ENCODE measurements at places on chromosomes 4 and X. TPM values are rescaled to one million over a fixed set of nuclear protein-coding genes. Genes with fewer than 3 reads are reported as not detected.

DNA sequence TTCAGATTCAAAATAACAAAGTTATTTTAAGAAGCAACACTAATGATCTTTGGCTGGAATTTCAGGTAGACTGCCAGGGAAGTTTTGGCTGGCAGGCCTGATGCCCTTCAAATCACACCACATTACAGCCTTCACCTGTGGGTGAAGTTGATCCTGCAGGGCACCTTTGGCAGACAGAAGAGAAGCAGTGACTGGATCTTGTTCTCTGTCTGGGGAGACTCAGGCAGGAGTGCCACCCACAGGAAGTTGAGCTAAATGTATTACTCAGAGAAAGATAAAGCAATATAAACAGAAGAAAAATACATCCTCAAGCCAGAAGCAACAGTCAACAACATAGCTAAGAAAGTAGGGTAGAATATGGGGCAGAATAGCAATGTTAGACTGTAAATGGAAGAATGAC, 12.8 kb upstream of the CFAP299 start:
- DNase-seq: peak; percentile 26

DNA sequence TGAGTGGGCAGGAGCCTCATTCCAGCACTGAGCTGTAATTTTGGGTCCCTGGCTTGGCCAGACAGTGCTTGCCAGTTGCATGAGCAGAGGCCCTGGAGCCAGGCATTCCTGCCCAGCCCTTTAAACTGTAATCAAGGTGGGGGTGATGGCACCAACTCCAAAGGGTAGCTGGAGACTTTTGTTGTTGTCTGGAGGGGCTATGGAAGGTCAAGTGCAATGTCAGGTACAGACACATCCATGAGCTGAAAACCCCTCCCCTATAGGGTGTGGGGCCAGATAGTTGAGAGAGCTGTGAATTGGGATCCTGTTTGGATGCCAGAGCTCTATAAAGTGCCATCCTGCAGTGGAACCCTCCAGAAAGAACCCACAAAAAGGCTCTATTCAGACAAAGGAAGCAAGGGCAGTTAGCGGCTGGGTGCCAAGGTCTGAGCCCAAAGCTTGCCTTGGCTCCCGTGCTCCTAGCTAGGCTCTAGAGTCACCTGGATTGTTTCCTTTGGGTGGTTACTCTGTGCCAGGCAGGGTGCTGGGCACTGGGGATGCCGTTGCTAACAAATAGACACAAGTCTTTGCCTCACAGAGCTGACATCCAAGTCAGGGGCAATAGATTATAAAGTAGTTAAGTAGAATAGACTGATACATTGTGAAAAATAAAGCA, 163.0 kb downstream of the EFNB1 start:
- no peak for DNase-seq

- no peak for DNase-seq
Observed at GRCh38 chr4:173858471-173858870, 328.4 kb upstream of the HAND2 start.

- no peak for DNase-seq
Observed at GRCh38 chr4:107801766-107802211, 22.9 kb upstream of the SGMS2 start.

- DNase-seq: no peak
Observed at GRCh38 chr4:43330288-43330687, 437.8 kb downstream of the GRXCR1 start.

- no peak for DNase-seq
Observed at GRCh38 chr4:80806472-80806871, 224.0 kb upstream of the BMP3 start.

DNA sequence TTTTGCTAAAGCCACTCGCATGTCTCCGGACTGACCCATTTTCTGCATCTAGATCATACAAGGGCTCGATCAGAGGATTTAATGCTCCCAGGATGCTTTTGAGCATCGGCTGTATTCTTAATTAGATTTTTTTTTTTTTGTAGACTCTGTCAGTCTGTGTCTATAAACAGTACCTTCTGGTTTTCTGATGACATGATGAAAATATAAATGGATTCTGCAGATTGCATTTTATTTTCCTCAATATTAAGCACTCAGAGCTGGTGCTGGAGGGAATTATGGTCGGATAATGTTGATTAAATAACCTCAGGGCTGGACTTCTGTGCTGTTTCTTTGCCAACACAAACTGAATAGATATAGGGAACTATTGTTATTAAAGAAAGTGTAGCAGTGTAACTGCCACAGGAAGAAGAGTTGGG, 57.1 kb upstream of the LIMCH1 start:
- DNase-seq: no peak

DNA sequence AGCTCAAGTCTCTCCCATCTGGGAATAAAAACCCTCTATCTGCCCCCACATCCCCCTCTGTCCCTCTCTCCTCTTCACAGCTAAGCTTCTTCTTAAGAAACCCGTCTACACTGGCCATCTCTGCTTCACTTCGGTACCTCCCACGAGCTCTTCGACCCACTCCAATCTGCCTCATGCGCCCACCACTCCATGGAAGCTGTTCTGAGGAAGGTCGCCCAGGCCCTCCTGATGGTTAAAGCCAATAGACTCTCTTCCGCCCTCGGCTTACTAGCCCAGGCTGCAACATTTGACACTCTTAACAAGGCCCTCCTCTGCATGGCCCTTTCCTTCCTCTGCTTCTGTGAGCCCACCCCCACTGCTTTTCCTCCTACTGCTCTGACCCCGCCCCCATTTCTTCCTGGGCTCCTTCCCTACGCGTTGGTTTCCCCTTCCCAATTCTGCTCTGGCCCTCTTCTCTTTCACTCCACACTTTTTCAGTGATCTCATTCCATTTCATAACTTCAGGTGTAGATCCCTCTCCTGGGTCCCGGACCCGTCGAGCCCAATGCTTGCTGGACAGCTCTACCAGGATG, 11.8 kb downstream of the IQSEC2 start:
- DNase-seq: no peak

DNA sequence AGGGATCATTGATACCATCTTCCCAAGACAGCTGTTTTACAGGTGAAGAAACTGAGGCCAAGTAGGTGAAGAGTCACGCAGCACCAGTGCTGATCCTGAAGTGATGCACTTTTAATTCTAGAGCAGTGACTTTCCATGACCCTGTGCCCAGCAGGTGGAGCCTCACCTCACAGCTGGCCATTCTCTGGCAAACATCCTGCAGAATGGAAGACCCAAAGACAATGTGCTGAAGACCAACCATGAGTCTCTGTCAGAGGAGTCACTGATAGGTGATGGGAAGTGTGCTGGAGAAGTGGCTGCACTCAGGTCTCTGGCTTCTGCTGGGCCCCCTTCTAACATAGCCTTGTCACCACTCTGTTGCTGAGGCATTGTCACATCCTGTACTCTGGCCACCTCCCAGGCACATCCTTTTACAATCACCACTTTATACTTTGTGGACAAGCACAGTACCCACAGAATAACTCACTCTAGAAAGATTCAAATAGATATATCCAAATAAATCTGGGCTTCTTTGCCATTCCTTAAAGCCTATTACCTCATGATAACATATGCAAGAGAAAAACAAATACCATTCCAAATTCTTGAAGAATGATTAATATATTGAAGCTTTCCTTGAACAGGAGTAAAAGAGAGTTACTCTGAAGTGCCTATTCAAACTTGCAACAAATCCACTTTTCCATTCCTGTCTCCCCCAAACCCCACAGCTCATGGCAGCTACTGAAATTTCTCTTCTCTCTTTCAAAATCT, 64.1 kb upstream of the SCOC start:
- DNase-seq: peak; percentile 18

DNA sequence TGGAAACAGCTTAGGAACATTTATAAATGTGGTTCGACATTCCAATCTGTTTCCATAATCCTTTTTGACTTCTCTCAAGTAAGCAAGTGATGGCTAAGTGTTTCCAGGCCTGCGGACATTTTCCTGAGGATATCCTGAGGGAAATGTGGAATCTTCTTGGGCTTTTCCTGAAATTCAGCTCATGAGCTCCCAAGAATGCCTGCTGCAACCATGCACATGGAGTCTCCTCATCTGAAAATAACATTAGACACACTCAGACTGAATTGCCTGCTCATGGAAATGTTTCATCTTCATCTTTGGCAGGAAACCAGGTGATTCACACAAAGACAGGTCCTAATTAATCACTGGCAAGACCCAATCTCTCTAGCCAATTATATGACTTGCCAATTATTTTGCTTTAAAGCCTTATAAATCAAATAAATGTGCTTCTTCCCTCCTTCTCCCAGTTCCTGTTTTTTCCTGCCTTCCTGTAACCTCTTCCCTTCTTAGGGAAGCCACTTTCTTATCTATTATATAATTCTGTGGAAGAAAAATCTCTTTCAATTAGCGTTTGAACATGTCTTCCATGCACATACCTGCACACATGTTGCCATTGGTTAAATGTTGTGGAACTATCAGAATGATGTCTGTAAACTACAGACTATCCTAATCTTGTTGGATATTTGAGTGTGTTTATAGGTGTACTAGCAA, 104.6 kb upstream of the MXRA5 start:
- no peak for DNase-seq

DNA sequence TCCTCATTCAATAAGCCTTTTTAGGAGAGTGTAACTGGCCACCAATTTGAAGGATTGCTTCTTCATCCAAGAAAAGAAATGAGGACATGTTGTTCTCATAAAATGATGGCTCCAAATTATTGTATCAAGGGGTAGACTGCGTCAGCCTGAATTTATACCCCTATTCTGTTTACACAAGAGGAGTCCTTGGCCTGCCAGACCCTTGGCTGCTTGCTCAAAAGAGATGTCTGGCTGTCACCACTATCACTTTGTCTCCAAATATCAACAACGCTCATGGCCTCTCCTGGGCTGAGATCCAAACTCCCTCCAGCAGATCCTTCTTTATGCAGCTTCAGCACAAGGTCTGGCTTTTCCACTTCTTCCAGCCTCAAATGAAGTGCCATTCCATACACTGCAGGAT, 127.9 kb downstream of the OR13H1 start:
- DNase-seq: no peak

- no peak for DNase-seq
Observed at GRCh38 chrX:105461016-105461415, 240.5 kb upstream of the TEX13A start.

- no peak for DNase-seq
Observed at GRCh38 chr4:65021737-65022136, 612.5 kb upstream of the TECRL start.

- DNase-seq: no peak
Observed at GRCh38 chr4:7689773-7690693, 249.6 kb downstream of the AFAP1 start.

Gene RENBP
- total RNA-seq: 11.3 TPM

Gene NAA11
- not detected for total RNA-seq

Gene SLC6A14
- total RNA-seq: not detected

Gene DGKK
- total RNA-seq: not detected

Gene CNGA1
- 0.94 TPM for total RNA-seq

Gene VCX3B
- total RNA-seq: not detected

Gene RAB39B
- 13.0 TPM for total RNA-seq
